ENCODE measurements at places on chromosomes 1 and 21. TPM values are rescaled to one million over a fixed set of nuclear protein-coding genes. Genes with fewer than 3 reads are reported as not detected.

Gene OVAAL
- not detected for total RNA-seq

Gene OR6N1
- not detected for total RNA-seq

DNA sequence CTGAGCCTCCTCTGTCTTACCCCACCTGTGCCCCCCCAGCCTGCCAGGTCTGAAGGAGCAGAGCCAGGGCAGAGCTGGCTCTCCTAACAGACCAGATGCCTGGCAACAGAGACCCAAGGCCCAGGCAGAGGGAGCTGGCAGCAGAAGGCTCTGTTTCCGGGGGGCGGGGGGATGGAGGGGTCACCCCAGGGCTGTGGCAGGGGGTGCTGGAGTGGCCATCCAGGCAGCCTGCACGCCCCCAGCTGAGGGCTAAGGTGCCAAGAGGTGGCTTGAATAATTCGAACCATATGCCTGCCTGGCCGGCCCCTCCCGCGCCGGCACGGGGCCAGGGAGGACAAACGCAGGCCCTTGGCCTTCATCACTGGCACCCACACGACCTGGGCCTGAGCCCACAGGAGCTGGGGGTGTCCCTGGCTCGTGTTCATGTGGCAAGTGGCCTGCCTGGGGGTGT is 16.0 kb upstream of the PLEKHG5 start:
- DNase-seq, result no peak

- DNase-seq, result no peak
These were observed 542 bp downstream of the GAS5 start for GRCh38 chr1:173867141-173867752.

GRCh38 chr1:42748461-42749410 is 8.7 kb upstream of the CLDN19 start:
- DNase-seq, result no peak

DNA sequence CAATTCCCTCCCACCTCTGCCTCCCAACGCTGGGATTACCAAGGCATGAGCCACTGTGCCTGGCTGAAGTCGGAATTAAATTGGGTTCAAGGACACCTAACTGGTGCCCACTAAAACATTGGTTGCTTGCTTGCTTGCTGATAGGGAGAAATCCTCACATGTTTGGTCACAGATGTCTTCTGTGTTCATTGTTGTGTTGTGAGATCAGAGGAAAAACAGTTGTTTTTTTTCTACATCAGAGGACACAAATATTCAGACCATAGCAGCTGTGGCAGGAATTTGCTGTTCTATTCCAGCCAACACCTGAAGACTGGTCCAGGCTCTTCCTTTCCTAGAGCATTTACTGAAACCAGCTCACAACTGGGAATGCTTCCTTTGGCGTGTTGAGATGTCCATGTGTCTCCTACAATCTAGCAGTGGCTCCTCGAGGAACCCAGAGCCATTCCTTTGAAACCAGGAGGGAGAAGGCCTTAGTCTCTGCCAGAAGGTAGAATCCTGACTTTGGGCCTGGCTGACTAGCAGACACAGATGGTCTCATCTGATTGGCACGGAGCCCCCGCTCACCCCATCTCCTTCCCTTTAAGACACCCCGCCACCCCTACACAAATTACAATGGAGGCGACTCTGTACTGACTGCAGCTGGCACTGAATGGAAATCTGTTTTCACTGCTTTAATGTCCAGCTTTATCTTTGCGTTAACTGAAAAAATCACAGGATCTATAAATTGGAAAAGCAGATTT is 24.3 kb upstream of the TRIM17 start:
- no peak for DNase-seq

DNA sequence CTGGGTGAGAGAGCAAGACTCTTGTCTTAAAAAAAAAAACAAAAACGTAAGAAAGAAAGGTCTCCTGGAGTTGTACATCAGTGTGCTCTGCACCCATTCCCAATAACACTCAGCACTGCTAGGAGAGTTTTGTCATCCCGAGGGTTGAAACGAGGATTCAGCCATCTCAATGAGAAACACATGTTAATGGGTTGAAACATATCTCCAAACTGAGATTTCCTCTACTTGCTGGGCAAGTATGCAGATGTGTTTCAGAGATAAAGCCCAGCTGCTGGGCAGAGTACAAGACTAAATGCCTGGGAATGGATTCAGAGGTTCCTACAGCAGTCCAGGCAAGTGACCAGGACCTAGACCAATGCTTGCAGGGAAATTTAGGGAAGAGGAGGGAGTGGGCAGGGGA is 2.6 kb upstream of the MFN2 start:
- peak; percentile 32 for DNase-seq

- DNase-seq, result no peak
These were observed 60.6 kb downstream of the WARS2 start for GRCh38 chr1:119079881-119080280.

GRCh38 chr1:219927956-219928790 is at the start of gene SLC30A10:
Gene SLC30A10 (minus strand): TSS chr1:219928557. CDS start chr1:219928440, 117 bp downstream.
- DNase-seq, result no peak

DNA sequence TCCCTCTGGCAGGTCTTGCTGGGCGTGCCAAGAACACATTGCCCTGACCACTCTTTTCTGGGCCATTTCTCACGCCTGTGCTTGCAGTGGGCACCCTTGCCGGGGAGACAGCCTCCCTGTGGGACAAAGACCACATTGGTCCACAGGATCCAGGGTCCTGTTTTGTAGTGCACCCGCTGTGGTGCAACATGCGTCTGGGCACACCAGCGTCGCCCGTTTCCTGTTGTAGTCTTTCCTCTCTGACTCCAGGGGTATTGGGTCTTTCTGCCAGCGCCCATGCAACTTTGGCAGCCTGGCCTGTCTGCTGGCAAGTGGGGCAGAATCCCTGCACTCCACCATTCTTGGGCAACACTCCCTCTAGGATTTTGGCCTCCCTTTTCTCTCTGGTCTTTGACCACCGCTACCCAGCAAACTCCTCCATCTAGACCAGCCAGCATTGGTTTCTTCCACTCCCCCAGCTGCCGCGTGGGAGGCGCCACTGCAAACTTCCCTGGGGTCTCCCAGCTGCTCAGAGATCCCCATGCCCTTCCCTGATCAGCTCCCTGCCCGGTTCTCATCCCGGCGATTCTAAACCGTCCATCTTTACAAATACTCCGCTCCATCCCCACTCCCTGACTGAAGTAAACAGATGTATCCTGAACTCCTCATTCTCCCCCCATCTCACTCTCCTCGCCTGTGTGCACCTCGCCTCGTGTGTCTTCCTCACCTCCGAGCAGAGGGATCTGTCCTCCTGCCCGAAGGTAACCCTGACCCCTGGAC is 1.2 kb upstream of the TPRG1L start:
- DNase-seq, result no peak

DNA sequence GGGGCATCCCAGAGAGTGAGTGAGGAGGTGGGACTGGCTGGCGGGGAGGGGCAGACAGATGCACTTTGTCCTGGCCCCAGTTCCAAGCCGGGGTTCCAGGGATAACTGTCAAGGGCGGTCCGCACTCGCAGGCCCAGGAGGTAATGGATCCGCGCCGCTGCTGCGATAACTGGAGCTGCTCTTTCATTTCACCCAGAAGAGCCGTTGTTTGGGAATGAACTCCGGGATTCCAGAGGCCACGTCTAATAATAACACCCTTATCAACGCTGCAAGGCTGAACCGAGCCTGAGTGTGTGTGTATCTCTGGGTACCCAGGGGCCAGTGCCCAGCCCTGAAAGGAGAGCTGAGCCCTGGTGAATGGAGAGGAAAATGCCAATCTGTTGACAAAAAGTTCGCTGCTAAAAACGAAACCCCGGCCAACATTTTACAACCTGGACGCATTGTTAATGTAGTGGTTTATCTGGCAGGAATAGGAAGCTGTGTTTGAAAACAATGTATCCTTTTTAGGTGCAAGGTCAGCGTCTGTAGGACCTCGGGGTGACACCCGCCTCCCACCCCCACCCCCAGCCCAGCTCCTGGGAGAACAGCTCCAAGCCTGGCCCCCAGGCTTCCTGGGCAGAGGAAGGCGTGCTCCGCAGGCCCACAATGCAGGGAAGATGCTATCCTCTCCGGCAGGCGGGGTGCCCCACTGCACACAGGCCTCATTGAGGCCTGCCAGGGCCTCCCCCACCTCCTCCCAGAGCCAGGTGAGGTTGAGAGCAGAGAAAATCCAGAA is 119.7 kb downstream of the PROX1 start:
- DNase-seq, result peak; percentile 0

GRCh38 chr21:44583800-44584147 is 3.4 kb upstream of the KRTAP10-5 start:
- DNase-seq, result no peak

DNA sequence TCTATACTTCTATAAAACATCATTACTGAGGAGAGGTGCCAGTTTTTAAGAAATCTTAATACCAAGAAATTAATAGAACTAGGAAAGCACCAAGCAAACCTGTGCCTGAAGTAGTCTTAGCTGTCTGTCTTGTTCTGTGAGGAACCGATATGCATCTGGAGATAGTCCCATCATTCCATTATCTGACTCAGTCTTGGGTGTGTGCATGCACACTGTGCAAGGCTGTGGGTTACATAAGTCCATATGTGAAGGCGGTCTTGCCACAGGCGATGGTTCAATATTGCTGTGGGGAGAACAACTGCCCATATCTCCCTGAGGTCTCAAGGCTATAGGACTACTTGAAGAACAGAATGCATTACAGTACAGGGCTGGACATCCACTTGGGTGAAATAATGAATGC is 33.8 kb downstream of the STIL start:
- DNase-seq, result peak; percentile 53

GRCh38 chr1:214101246-214101645 is 113.5 kb downstream of the PROX1 start:
- DNase-seq, result no peak

DNA sequence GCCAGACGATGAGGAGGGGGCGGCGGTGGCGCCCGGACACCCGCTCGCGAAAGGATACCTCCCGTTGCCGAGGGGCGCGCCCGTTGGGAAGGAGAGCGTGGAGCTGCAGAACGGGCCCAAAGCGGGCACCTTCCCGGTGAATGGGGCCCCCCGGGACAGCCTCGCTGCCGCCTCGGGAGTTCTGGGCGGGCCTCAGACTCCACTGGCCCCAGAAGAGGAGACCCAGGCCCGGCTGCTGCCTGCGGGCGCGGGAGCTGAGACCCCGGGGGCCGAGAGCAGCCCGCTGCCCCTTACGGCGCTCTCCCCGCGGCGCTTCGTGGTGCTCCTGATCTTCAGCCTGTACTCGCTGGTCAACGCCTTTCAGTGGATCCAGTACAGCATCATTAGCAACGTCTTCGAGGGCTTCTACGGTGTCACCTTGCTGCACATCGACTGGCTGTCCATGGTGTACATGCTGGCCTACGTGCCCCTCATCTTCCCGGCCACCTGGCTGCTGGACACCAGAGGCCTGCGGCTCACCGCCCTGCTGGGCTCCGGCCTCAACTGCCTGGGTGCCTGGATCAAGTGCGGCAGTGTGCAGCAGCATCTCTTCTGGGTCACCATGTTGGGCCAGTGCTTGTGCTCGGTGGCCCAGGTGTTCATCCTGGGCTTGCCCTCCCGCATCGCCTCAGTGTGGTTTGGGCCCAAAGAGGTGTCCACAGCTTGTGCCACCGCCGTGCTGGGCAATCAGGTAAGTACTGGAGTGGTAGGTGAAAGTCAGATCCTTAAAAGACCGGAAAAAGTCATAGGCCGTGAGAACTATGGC is 588 bp downstream of the FLVCR1 start:
- peak; percentile 31 for DNase-seq

DNA sequence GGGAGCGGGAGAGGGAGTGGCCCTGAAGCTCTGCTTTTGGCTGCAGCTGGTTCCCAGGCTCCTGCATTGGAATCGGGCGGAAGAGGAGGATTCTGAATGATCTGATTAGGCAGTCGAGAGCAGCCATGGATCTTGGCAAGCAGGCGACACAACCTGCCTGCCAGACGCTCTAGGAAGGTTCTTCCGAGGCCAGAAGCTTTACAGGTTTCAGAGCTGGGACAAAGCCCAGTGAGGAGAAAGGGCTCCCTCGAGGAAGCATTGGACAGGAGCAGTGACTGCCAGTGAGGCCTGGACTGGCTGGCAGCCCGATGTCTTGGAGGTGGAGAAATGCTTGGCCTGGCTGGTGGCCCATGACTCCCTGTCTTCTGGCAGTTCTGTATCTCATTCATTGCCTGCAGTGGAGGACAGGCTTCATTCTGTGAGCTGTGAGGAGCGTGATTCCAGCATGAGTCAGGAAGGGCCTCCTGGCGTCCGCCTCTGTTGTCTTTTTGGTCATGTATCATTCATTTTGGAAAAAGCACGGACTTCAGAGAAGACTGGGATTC is 132.7 kb upstream of the IPO9 start:
- DNase-seq, result peak; percentile 93

DNA sequence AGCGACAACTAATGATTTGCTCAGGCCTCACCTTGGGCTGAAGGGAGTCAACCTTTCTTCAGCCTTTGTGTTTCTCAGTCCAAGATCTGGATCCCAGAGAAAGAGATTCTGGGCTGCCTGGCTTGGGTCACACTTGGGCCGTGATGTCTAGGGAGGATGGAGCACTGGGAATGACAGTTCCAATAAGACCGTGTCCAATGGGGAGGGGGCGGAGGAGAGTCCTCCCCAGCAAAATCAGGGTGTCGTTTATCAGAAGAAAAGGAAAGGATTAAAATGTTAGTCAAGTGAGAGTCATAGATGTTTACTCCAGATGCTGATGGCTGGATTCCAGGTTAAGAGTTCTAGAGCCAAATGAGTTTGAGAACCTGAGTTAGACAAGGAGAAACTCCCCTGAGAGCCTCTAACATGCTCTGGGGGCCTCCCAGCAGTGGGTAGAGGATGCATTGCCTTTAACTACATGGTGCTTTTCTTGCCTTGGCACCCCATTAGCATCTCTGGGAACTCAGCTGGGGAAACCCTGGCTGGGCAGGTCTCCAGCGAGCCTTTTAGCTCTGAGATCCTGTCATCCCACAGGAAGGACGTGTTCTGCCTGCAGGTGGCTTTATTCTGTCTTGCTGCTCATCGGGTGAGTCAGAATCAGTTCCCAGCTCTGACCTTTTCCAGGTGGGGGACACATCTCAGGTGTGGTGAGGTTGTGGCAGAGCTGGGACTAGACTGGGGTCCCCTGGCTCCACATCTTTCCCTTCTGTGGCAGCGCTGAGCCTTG is 22.2 kb downstream of the NIPAL3 start:
- DNase-seq, result peak; percentile 31

GRCh38 chr1:212656730-212657129 is 42.9 kb downstream of the BATF3 start:
- no peak for DNase-seq

GRCh38 chr1:36595921-36596320 is 113.2 kb upstream of the CSF3R start:
- DNase-seq, result no peak

DNA sequence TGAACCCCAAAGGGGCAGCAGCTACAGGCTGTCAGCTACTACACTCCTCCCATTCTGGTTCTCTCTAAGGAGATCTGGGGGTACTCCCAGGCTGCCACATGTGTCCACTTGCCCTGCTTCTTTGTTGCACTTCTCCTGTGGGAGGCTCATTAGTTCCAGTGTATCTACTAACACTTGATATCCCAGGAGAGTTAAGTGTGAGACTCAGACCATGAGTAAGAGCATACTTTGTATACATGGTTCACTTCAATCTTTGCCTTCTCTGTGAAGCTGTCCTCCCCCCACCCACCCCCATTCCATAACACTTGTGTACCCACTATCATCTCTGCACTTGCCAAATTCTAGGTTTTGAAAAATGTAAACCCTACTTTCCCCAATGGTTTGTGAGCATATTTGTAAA is 34.9 kb upstream of the GADD45A start:
- peak; percentile 61 for DNase-seq

Data from IMR-90 (cell line).